ENCODE measurements at places on chromosomes 3 and 15.

DNA sequence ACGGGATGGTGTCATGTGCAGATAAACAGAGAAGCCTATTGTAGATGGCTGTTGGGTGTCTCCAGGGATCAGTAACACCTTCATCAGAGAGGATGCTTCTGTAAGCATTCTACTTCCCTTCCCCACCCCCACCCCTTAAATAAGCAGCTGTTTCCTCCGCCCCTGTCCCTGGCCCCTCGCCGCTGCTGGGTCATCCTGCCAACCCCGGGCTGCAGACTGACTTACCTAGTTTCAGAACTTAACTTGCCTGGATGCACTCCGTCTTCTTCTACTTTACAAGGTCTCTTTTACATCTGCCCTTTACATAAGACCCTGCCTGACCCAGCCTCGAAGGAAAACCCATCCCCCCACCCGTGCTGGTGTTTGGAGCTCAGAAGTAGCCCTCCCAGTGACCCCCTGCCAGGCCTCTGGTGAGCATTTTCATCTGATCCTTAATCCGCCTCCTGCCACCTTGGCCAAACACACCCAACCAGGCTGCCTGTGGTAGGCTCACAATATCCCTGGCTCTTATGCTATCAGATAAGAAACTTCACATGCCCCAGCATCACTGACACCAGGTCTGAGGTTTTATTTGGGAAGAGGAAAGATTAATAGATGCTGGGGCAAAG lies 103.0 kb upstream of the HES1 start:
- no peak for DNase-seq

- DNase-seq: no peak
Observed at GRCh38 chr3:168493412-168494205, 397.9 kb upstream of the GOLIM4 start.

DNA sequence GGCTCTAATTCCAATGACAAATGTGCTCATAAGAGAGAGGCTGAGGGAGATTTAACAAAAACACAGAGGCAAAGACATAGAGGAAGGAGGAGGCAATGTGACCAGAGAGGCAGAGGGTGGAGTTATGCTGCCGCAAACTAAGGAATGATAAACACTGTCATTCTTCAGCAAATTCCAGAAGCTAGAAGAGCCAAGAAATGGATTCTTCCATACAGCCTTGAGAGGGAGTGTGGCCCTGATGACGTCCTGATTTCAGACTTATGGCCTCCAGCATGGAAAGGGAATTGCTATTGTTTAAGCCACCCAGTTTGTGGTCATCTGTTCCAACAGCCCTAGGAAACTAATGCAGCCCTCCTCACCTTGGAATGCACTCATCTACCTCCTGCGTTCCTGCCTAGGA lies 30.5 kb downstream of the CD47 start:
- DNase-seq: no peak

DNA sequence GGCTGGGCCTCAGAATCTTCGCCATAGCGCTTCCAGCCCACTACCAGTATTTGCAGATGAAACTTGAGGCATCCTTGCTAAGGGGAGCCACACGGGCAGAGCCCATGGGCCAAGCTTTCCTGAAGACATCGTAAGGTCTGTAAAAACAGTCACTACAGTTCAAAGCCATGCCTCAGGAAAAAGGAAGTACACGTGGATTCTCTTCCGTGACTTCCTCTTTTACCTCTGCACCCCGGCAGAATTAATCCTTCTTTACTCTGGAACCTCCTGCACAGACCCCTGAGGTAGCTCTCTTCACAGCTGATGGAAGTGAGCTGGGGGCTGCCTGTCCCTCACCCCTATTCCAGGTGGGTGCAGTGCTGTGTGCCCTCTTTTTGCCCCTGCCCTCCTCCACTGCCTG lies 129.2 kb downstream of the CHDH start:
- DNase-seq: no peak

All from hypothalamus (tissue), 51 donors.